ENCODE measurements at places on chromosomes 3 and 15. TPM values are rescaled to one million over a fixed set of nuclear protein-coding genes. Genes with fewer than 3 reads are reported as not detected.
A peak's percentile ranks its signal among the peaks of the same experiment; 100 is the strongest.

Gene ZNF385D
- 25.8 TPM for total RNA-seq

Gene MCF2L2
- total RNA-seq = 1.8 TPM

Gene PLCB2
- total RNA-seq = 36.4 TPM

Gene FGD5
- 62.5 TPM for total RNA-seq

Gene ADAMTS7
- 13.8 TPM for total RNA-seq

Gene MOBP
- 0.14 TPM for total RNA-seq

Gene GOLGA8J
- total RNA-seq = not detected

Gene PRKCI
- total RNA-seq = 25.2 TPM

Gene C3orf22
- not detected for total RNA-seq

Gene CCR4
- total RNA-seq = 0.49 TPM

DNA sequence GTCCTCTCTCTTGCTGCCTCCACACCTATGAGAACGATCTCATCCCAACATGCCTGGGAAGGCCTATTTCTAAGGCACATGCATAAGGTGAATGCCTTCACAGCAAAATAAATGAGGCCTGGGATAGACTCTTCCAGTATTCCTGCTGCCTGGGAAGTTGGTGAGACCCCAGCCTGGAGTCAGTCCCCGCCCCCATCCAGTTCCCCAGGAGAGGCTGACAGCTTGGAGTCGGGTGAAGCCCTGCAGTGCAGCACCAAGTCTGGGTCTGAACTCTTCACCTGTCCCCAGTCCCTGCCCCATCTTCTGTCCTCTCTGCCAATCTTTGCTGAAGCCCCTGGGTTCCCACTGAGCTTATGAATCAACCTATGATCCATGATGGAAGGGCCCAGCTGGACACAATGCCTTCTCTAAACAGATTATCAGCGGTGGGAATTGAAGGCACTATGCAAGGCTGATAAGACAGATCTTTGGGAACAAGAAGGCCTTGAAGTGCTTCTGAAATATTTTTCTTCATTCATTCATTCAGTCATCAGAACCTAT lies 10.2 kb upstream of the APBA2 start:
- DNase-seq = no peak

- DNase-seq = no peak
These were observed 53.9 kb downstream of the CALML4 start for GRCh38 chr15:68151277-68151676.

- DNase-seq = no peak
These were observed 33.3 kb downstream of the GLB1 start for GRCh38 chr3:33063651-33064051.

DNA sequence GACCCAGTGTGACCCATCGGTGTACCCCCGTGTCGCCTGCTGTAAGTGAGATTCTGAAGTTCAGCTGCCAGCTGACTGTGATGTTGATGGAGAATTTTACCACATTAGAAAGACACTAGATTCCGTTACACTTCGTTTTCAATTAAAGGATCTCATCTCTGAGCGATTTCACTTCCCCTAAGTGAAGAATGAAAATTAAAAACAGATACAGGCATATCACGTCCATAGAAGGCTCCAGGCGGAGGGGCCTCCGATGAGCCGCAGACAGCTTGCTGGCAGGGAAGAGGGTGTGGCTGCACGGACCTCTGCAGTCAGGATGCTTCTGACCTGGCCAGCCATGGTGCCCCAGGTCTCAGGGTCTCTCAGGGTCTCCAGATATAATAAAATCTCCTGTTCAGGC lies 6.6 kb upstream of the CPN2 start:
- no peak for DNase-seq

GRCh38 chr3:129449279-129450115 lies 9.5 kb downstream of the IFT122 start:
- no peak for DNase-seq

GRCh38 chr3:59481776-59482400 lies 432.1 kb upstream of the CFAP20DC start:
- DNase-seq = no peak

DNA sequence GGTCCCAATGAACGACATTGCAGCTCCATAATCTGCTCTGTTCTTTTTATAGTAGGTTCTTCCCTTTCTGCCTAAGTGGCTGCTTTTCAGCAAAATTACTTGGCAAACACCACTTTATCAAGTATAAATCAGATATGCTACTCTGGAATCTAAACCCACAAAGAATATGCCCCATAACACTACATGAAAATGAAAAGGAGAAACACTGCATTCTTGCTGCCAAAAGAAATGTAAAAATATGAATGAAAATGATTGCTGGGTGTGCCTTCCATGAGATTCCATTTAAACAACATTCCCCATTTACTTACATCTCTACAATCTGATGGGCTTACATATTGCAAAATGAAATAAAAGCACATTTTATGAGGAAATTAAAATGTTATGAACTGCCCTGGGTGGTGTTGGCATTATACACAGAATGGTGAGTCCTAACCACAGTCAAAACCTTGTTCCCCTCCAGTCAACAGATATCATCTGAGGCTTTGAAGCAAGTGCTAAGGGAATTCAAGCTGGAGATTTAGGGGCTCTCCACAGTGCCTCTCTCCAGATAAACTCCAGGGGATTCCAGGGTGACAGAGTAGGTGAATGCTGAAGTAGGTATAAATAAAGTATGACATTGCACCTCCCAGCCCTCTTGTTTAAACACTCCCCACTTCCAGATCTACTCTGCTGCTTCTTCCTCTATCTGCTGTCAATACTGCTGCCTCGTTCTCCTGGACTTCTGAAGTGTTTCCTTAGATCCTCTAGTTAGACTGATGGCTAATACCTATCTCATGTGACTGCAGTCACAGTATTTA lies 136.5 kb downstream of the RORA start:
- DNase-seq = no peak

DNA sequence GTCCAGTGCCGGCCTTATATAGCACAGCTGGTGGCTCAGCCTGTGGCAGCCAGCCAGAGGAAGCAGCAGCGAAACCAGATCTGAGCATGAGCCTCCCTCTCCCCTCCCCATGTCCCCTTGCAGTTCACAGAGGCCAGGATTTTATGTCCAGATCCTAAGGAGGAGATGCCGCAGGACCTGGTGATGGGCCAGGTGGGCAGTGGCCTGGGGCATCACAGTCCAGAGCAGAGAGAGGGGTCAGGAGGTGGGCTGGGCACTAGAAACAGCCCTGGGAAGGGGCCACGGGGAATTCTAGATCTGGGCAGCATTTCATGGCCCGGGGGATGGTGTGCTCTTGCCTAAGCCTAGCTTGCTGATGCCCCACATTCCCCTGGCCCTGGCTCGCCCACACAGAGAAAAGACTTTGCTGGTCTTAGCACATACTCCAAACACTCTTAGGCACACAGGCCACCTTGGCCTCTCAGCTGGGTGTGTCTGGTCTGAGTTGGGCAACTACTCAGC lies 259 bp upstream of the CILP start:
- DNase-seq = peak; percentile 27

- no peak for DNase-seq
These were observed 61.6 kb downstream of the SPSB4 start for GRCh38 chr3:141112686-141113297.

GRCh38 chr3:15120986-15121385 lies 22.0 kb upstream of the RBSN start:
- no peak for DNase-seq

DNA sequence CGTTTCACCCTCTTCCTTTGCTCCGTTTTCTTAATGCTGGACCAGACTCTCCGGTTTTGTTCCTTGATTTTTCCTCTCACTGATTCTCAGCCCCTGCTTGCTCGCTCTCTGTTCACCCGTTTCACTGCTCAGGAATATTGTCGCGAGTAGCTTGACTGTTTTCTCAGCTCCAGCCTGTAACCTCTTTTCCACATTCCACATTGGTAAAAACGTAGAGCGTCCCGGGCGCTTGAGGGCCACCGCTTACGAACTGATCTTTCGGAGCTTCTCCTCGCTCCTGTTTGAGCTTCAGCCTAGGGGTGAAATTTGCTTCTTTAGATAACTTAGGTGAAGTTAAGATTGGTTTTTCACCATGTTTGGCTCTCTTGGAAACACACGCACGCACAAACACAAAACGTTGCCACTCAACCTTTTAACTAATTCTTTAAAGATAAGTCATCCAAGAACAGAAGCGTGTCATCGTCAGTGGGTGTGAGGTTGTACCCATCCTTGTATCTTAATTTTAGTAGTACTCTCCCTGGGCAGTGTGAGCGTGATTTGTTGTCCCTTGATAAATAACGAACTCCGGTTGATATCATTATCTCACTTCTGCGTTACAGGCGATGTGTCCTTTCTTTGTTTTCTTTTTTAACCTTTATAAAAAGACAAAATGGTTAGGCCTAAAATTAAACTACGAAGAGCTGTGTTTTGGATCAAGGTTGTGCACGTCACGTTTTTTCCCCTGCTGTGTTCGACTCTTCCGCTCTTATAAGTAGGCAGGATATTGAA lies 1.0 kb downstream of the PAK2 start:
- peak; percentile 11 for DNase-seq

DNA sequence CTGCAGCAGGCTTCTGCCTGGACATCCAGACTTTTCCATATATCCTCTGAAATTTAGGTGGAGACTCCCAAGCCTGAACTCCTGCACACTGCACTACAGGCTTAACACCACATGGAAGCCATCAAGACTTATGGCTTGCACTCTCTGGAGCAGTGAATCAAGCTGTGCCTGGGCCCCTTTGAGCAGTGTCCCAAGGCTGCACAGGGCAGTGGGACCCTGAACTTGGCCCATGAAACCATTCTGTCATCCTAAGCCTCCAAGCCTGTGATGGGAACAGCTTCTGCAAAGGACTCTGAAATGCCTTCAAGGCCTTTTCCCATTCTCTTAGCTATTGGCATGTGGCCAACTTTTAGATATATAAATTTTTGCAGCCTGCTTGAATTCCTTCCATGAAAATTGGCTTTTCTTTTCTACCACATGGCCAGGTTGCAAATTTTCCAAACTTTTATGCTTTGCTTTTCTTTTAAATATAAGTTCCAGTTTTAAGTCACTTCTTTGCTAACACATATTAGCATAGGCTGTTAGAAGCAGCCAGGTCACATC lies 257.8 kb upstream of the DCBLD2 start:
- no peak for DNase-seq

DNA sequence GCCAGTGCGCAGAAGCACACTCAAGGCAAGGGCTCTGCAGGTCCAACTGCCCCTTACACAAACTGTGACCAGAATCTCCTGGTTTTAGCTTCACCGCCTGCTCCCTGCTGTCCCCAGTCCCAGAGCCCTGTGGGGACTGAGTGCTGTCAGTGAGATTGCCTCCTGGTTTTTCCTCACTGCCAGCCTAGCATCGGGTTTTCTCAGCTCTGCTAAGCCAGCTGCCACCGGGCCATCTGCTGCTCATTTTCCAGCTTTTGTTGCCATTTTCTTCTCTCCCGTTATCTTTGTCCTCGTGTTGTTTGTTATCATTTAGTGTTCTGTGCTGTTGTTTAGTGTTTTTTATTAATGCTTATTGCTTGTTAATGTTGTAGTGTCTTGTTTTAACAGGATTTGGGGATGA lies 79.5 kb upstream of the BLM start:
- DNase-seq = no peak

DNA sequence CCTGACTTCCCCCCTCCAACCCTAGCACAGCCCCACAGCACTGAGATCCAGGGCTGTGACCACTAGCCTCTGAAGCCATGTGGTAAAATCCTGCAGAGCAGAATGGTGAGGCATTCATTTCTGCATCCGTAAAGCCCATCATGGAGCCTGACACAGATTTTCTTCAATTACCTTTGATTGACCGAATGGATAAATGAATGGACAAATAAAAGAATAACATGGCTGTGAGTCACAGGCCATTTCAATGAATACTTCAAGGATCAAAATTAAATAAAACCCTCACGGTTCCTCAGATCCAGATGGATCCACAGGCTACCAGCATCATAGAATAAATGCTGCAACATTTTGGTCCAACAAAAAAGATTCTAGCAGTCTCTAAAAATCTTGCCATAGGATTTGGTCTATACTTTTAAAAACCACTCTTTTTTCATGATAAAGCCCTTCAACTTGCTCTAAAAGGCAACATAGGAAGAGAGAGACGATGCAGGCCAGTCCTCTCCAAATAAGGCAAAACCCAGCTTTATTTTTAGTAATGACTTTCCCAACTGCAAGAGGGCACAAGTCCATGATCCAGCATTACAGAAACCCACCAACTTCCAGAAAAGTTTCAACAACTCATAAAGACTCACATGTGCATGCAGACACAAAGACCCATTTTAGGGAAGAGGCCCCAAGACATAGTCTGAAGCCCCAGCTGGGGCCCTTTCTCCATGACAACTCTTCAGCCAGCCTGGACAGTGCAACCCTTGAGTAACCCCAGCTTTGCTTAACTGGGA lies 52.4 kb upstream of the MRPS22 start:
- DNase-seq = no peak
